ENCODE measurements at places on chromosomes 7 and 10.

DNA sequence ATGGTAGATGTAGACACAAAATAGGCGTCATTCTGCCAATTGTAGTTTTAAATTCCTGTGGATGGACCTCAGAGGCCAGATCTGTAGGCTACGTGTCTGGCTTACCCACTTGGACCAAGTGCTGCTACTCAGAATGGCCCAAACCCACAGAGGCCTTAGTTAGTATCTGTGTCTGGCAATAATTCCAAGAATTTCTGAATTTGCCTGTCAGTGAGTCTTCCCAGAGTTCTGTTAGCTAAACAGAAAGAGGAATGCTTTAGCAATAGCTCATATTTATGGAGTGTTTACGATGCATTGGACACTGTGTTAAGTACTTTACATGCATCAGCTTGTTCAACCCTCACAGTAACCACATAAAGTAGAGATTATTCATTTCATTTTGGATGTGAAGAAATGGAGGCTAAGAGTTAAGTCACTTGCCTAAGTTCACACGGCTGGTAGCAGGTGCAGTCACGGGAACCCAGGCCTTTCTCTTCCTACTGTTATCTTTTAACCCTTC lies 231.8 kb downstream of the PTEN start:
- no peak for DNase-seq

- DNase-seq, result no peak
These were observed 276.2 kb downstream of the FGFR2 start for GRCh38 chr10:121322046-121322445.

DNA sequence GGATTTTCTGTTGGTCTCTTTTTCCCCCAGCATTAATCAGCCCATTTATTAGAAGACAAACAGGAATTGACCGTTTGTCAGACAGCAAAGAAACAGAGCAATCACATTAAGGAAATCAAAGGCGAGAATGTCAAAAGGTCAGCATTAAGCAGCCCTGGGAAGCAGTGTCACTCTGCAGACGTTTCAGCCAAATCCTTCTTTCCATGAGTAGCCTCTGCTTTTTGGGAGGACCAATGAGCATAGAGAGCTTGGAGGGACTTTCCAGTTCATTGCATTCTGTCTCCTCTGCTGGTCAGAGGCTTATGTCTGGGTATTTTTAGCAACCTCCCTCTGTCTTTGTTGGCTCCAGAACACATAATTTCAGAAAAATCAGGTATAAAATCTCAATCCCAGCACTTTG lies 481.4 kb downstream of the GALNT17 start:
- no peak for DNase-seq

DNA sequence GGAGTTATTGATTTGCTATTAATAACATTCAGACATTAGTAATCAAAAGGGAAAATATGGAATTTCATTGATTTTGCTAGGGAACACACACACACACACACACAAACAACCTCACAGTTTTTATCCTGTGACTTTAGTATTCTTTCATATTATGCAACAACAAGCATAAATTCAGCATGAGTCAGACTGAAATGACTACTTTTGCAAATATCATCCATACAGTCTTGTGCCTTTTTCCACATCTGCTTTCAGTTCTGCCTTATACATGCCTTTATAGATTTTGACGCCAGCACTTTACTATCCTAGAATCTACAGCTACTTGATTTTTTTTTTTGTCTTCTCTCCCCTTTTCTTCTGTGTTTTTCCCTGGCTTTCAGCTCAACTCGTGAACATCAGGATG lies 975.8 kb upstream of the LRRTM3 start:
- no peak for DNase-seq

- DNase-seq, result no peak
These were observed 51.2 kb upstream of the LAMB4 start for GRCh38 chr7:108181073-108181985.

DNA sequence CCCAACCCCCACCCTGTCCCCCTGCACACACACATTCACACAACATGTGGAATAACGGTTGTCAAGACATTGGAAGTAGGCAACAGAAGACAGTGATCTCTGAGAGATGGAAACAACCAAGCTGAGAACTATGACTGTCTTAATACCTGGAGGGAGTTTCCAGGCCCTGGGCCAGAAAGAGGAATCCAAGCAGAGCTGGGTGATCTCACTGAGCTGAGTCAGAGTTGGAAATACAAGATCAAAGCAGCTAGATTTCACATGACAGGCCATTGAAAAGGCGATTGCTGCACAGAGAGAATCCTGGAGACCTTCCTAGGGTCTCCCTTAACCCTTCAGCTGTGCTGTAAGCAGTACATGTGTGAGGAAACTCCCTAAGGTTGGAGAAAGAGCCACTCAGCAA lies 165.8 kb upstream of the PRSS1 start:
- no peak for DNase-seq

- DNase-seq, result no peak
These were observed 55.5 kb upstream of the ABLIM1 start for GRCh38 chr10:114713525-114714090.

DNA sequence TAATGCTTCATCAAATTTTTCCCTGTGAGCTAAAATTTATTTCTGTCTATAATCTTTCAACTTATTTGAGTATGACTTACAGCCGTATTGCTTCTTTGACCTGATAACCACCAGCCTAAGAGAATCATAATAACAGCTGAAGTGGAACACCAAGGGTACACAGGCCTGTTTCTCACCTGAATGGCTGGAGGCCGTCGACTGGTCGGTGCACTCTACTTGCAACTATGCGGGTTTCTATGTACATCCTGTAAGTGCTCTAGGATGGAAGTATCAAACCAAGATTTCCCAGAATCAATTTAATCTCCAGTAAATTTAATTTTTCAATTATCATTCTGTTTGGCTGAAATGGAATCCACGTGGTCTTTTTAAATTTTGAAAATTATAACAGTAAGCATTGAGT lies 504.8 kb upstream of the PHF14 start:
- DNase-seq, result no peak

GRCh38 chr10:120205368-120206018 lies 251.5 kb upstream of the PLPP4 start:
- DNase-seq, result no peak

GRCh38 chr7:36048141-36048901 lies 104.7 kb upstream of the EEPD1 start:
- DNase-seq, result no peak

DNA sequence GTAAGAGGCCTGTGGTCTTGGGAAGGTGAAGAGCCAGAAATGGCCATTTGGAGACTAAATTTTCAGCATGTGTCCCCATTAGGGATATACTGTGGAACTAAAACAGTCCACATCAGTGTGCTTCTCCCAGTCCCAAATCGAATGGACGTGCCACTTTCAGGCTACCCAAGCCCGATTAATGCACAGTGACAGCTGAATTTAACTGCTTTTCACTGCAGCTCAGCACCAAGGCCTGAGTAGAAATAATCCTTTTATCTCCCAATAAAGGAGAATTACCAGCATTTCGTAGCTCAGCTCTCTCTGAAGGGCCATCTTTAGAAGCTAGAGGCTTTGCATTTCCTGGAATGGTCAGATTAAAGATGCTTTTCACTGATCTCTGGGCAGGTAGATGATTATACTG lies 183.3 kb downstream of the NPSR1 start:
- no peak for DNase-seq

DNA sequence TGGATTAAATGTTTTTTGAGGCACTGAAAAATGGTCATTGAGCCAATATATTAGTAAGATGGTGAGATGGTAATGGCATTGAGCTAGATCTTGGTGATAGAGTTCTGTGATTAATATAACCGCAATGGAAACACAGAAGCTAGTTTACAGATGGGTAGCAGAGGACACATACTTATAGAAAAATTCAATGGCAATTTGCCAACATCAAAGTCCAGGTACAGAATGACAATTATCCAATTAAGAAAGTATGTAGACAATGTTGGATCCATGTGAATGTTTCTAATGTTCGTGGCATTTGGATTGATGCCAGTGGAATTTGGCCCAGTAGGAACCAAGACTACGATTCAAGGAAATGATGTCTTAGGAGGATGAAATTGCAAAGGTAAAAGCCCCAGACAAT lies 187.8 kb downstream of the GNAT3 start:
- no peak for DNase-seq

DNA sequence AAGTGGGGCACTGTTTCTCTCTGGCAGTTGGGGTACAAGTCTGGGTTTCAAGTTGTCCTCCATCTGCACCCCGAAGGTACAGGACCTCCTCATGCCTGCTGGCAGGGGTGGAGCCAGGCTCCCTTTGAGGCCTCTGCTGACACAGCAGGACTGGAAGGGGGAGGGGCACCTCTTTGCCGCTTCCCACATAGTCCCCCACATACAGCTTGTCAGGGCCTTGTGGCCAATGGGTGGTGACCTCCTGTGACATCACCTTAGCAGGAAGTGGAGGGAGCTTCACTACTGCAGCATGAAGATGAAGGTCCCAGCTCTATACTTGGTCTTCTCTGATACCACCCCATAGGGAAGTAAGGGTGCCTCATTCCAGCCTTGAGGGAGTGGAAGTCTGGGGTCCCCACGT lies 167.8 kb downstream of the RAMP3 start:
- DNase-seq, result no peak

DNA sequence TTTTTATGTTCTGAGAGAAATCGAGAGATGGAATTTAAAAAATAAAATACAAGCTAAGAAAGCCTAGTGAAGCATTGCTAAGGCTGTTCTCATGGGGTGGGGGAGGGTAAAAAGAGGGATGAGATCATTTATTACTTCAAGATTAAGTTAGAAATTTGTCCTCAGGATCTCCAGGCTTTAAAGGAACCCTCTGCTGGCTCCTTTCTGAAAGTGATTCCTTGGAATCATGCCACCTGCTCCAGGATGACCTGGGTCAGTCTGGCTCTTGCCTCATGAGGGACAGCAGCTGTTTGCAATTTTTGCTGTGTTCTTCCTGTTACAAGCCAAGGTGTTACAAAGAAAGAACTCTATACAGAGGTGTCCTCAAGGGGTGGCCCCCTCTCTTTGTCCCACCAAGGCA lies 69.8 kb downstream of the CDK1 start:
- no peak for DNase-seq

GRCh38 chr7:55423277-55423711 lies 58.2 kb downstream of the LANCL2 start:
- DNase-seq, result no peak

- no peak for DNase-seq
These were observed 188.3 kb downstream of the DGKB start for GRCh38 chr7:14714161-14714728.

GRCh38 chr7:82382276-82382675 lies 61.3 kb downstream of the CACNA2D1 start:
- DNase-seq, result no peak

GRCh38 chr7:106450716-106451115 lies 165.9 kb upstream of the NAMPT start:
- no peak for DNase-seq

DNA sequence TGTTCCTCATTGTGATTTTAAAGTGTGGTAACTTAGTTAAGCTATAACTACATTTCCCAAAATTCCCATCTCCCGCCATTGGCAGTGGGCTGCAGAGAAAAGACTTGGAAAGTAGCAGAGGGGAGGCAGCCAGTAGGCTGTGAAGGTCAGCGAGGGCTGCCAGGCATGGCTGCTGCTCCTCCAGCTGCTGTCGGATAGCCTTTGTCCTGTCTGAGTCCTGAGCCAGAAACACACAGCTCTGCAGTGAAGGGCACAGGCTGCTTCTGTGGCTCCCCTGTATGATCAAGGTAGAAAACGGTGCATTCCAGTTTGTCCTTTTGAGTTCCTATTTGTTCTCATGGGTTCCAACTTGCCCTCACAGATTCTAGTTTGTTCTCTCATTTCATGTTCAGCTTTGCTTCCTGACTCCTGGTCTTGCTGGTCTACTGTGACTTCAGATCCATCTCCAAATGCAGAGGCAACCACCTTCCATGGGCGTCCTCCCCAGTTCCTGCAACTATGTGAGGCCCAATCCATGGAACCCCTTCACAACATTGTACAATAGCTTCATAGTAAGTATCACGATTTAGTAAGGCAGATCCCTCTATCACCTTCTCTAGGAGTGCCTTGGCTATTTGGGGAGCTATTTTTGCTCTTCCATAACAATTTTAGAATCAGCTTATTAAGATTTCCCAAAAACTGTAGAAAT lies 31.7 kb downstream of the SYPL1 start:
- no peak for DNase-seq

GRCh38 chr7:1939434-1940401 lies 269.6 kb downstream of the ELFN1 start:
- DNase-seq, result no peak

GRCh38 chr7:22001345-22002004 lies 55.8 kb upstream of the CDCA7L start:
- DNase-seq, result no peak

GRCh38 chr7:151936207-151936606 lies 20.0 kb upstream of the GALNTL5 start:
- no peak for DNase-seq
